ENCODE measurements at places on chromosomes 13 and 19. TPM values are rescaled to one million over a fixed set of nuclear protein-coding genes. Genes with fewer than 3 reads are reported as not detected.

DNA sequence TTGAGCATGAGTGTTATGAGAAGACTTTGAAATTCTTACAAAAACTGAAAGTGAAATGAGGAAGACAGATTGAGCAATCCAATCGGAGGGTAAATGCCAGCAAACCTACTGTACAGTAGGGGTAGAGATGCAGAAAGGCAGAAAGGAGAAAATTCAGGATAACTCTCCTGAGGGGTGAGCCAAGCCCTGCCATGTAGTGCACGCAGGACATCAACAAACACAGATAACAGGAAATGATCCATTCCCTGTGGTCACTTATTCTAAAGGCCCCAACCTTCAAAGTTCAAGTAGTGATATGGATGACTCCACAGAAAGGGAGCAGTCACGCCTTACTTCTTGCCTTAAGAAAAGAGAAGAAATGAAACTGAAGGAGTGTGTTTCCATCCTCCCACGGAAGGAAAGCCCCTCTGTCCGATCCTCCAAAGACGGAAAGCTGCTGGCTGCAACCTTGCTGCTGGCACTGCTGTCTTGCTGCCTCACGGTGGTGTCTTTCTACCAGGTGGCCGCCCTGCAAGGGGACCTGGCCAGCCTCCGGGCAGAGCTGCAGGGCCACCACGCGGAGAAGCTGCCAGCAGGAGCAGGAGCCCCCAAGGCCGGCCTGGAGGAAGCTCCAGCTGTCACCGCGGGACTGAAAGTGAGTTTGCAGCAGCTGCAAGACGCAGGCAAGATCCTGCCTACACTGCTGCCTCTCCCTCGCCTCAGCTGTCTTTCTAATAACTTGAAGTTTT is at the start of gene TNFSF13B:
TSS of gene TNFSF13B (plus strand) at position 118 of the 728 bp plus-strand sequence. CDS start at position 296, 178 bp downstream.
- DNase-seq, result peak; percentile 28

DNA sequence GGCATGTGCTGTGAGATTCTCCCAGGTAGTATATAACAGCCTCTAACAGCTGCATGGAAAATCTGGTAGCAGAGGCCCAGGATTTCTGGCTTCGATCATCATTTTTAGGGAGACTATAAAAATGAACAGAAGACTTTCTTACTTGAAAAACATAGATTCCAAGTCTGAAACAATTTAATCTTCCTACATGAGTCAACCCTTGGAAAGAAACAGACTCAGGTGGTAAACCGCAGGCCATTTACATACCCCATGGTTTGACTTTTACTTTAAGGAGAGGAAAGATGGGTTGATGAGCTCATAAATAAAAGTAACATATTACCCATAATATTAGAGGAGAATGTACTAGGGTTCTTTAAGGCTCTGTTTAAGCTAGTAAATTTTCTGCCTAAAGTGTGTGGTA is 121.6 kb downstream of the CYSLTR2 start:
- no peak for DNase-seq

- DNase-seq, result no peak
Observed at GRCh38 chr19:35560677-35561076, 2.8 kb downstream of the ATP4A start.

GRCh38 chr13:71780546-71780945 is 86.5 kb downstream of the DACH1 start:
- no peak for DNase-seq

Gene SNRNP70
- 172 TPM for total RNA-seq

Gene CPB2
- total RNA-seq, result not detected
